ENCODE measurements at places on chromosomes 12 and 14. TPM values are rescaled to one million over a fixed set of nuclear protein-coding genes. Genes with fewer than 3 reads are reported as not detected.

DNA sequence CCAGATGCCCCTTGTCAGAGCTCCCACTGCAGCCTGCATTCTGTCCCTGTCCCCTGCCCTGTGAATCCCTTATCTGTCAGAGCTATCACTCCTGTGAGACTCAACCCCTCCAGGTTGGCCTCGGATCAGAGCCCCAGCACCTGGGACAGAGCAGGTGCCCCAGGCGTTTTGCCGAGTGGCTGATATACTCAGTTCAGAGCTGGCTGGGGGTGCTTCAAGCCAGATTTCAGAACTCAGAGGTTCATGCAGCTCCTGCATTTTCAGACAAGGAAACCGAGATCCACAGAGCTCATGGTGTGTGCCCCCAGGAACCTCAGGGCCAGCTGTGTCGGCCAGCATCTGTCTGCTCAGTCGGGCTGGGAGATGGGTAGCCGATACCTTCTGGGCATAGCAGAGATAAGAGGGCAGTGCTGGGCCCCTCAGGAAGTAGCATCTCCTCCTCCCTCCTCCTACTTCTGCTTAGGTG, 228.0 kb upstream of the RTL1 start:
- H3K27ac ChIP-seq: no peak overlapping the region
- DNase-seq: no peak
- no peaks in the 10 kb centered on the region for H3K36me3 ChIP-seq
- H3K4me1 ChIP-seq: peaks cover 13% of the 10 kb centered on the region
- H3K4me3 ChIP-seq: no peak overlapping the region

PYGL gene
- total RNA-seq: 51.6 TPM

- H3K36me3 ChIP-seq: no peaks in the 10 kb centered on the region
- H3K27me3 ChIP-seq: no peaks in the 10 kb centered on the region
- H3K27ac ChIP-seq: no peak overlapping the region
- DNase-seq: no peak
- no peaks in the 10 kb centered on the region for H3K4me1 ChIP-seq
- H3K4me3 ChIP-seq: no peak overlapping the region
Observed at GRCh38 chr12:70122804-70123203, 120.4 kb upstream of the CNOT2 start.

DNA sequence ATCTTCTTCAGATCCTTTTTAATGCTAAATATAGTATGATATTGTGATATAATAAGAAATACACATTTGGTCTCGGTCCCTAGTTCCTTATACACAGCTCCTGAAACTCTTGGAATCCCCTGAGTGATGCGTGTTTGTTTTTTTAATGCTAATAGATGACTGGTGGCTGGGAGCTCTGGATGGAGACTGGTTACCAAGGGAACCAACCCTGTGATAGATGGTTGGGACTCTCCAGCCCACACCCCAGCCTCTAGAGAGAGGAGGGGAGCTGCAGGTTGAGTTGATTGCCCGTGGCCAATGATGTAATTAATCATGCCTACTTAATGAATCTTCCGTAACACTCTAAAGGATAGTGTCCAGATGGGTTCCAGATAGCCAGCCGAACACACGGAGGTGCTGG, 140.6 kb downstream of the FBXL14 start:
- H3K4me1 ChIP-seq: no peaks in the 10 kb centered on the region
- H3K36me3 ChIP-seq: no peaks in the 10 kb centered on the region
- H3K27me3 ChIP-seq: no peaks in the 10 kb centered on the region

DNA sequence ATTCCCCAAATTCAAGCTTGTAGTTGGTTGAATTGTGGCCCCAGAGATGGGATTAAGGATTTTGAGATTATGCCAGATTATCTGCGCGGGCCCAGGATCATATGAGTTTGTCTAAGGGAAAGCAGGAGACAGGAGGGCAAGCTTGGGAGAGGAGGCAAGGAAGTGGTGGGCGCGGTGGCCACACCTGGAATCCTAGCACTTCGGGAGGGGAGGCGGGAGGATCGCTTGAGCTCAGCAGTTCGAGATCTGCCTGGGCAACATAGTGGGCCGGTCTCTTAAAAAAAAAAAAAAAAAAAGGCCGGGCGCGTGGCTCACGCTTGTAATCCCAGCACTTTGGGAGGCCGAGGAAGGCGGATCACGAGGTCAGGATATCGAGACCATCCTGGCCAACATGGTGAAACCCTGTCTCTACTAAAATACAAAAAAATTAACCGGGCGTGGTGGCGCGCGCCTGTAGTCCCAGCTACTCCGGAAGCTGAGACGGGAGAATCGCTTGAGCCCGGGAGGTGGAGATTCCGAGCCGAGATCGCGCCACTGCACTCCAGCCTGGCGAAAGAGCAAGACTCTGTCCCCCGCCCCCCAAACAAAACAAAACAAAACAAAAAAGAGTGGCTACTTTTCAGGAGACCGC, 881 bp upstream of the PUS1 start:
- no peak for DNase-seq
- H3K4me3 ChIP-seq: peak overlapping the region; percentile 72
- no peaks in the 10 kb centered on the region for H3K36me3 ChIP-seq
- H3K27ac ChIP-seq: peak overlapping the region; percentile 73
- no peaks in the 10 kb centered on the region for H3K4me1 ChIP-seq
- no peaks in the 10 kb centered on the region for H3K27me3 ChIP-seq

GRCh38 chr12:25242981-25243679, 7.6 kb downstream of the KRAS start:
- H3K36me3 ChIP-seq: no peaks in the 10 kb centered on the region
- H3K27ac ChIP-seq: peak overlapping the region; percentile 91
- no peaks in the 10 kb centered on the region for H3K4me1 ChIP-seq

GRCh38 chr14:32407130-32407529, 78.0 kb downstream of the AKAP6 start:
- no peaks in the 10 kb centered on the region for H3K27me3 ChIP-seq
- no peak for DNase-seq
- no peaks in the 10 kb centered on the region for H3K36me3 ChIP-seq
- no peak overlapping the region for H3K4me3 ChIP-seq
- no peak overlapping the region for H3K27ac ChIP-seq
- H3K4me1 ChIP-seq: no peaks in the 10 kb centered on the region

- H3K4me3 ChIP-seq: no peak overlapping the region
- no peaks in the 10 kb centered on the region for H3K36me3 ChIP-seq
- H3K27me3 ChIP-seq: peaks cover 34% of the 10 kb centered on the region
- H3K4me1 ChIP-seq: no peaks in the 10 kb centered on the region
- DNase-seq: no peak
Observed at GRCh38 chr14:80946797-80947196, 5.3 kb upstream of the CEP128 start.

- H3K27ac ChIP-seq: peak within 1 kb of the TSS; percentile 24
- H3K4me1 ChIP-seq: peaks cover 5% of the 10 kb centered on the region
- DNase-seq: peak; percentile 72
- peak within 1 kb of the TSS; percentile 63 for H3K4me3 ChIP-seq
Observed at GRCh38 chr12:78864403-78864869, at the start of gene SYT1. Gene SYT1, plus strand, starts transcription at chr12:78864774.

- no peaks in the 10 kb centered on the region for H3K27me3 ChIP-seq
- no peaks in the 10 kb centered on the region for H3K4me1 ChIP-seq
- no peaks in the 10 kb centered on the region for H3K36me3 ChIP-seq
- no peak overlapping the region for H3K27ac ChIP-seq
Observed at GRCh38 chr14:85439696-85440328, 90.1 kb upstream of the FLRT2 start.

ANKS1B gene
- total RNA-seq: 0.40 TPM

P2RX2 gene
- not detected for total RNA-seq

DNA sequence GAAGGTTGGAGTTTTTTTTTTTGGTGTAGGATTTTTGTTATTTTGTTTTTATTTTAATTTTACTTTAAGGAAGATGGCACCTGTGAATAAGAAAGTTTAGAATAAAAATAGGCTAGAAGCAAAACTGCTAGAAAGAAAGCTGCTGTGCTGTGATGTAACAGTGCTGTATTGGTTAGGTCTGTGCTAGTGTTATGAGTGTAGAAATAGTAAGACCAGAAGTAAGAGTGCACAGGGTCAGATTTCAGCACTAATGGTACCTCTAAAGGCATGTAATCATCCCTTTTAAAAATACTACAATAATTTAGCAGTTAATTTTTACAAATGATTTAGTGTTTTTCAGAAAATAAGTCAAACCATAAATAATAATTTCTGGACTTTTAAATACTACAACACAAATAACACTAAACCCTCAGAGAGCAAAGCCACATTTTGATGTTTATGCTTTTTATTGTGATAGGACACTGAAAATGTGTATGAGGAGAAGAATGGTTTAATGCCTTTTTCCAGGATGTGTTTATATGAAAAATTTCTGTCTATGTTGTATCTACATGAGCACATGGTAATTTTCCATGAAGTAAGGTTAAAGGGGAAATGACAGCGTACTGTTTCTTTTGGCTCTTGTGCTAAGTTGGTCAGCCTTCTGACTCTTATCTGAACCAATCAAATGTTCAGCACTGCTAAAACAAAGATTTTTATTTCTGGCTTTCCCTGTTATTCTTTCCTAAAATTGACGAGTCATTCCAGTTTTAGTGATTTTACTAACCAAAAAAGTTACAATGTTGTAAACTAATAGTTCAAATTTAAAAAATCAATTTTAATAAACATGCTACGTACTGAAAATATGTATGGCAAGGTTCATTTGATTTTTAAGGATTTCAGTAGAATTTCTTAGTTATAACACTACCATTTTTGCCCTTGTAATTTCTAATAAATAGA, 96.1 kb downstream of the PPHLN1 start:
- DNase-seq: no peak
- no peak overlapping the region for H3K4me3 ChIP-seq
- peak overlapping the region; percentile 1 for H3K27ac ChIP-seq
- no peaks in the 10 kb centered on the region for H3K4me1 ChIP-seq
- H3K36me3 ChIP-seq: no peaks in the 10 kb centered on the region
- H3K27me3 ChIP-seq: no peaks in the 10 kb centered on the region

SPX gene
- total RNA-seq: 1.3 TPM

- no peaks in the 10 kb centered on the region for H3K36me3 ChIP-seq
- DNase-seq: peak; percentile 31
- H3K27ac ChIP-seq: peak overlapping the region; percentile 13
- no peak overlapping the region for H3K4me3 ChIP-seq
Observed at GRCh38 chr12:12432364-12432763, 75.5 kb downstream of the BORCS5 start.

LTB4R gene
- total RNA-seq: 5.1 TPM

DNA sequence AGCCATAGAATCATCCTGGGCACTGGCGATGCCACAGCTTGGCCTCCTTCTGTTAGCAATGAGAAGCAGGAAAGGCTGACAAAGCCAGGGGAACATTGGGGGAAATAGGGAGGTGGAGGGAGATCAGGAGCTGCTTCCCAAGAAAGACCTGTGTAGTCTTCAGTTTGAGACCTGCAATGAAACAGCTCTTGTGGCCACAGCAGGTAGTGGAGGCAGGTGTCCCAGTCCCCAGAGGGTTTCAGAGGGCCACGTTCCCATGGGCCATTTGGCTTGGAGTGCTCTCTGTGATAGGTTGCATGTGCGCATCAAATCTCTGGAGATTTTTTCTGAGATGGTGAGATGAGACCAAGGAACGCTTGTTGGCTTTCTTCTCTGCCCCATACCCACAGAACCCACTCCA, 14.4 kb upstream of the OR6S1 start:
- no peak overlapping the region for H3K27ac ChIP-seq
- H3K36me3 ChIP-seq: no peaks in the 10 kb centered on the region
- no peak for DNase-seq
- no peak overlapping the region for H3K4me3 ChIP-seq

NUMB gene
- 38.5 TPM for total RNA-seq

- H3K36me3 ChIP-seq: no peaks in the 10 kb centered on the region
- no peak overlapping the region for H3K4me3 ChIP-seq
- no peak for DNase-seq
- H3K4me1 ChIP-seq: no peaks in the 10 kb centered on the region
- H3K27me3 ChIP-seq: peaks cover 9% of the 10 kb centered on the region
Observed at GRCh38 chr14:94451826-94452225, 774 bp downstream of the SERPINA11 start.

BLTP3B gene
- total RNA-seq: 31.8 TPM

DNA sequence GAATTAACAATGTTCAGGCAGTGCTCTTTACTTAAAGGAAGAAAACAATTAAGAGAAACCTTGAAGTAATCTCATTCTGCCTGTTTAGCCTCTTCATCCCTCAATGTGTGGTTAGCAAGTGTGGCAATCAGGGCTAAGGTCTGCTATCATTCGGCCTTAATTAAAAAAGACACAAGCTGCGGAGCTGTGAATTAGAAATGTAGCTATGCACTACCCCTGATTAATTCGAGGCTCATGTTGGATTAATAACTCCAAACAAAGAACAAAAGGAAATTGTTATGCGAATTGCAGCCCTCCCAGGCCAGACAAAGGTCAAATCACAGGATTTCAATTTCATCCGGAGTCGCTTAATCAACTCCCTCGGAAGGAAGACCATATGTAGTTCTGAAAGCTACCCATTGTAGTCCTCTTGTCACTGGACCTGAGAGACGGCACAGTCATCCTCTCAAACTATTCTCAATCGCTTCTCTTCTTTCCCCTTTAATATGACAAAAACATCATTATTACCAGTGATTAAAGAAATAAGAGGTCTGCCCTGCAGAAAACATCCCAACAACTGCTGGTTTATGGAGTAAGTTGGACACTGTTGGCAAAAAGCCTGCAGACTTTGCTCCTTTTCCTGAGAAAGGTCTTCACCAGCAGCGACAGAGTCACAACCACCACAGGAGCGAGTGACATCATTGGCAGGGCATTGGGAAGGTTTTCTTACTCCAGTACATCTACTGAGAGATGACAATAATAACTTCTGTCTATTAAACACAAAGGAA, 71.1 kb upstream of the SOX5 start:
- no peak overlapping the region for H3K27ac ChIP-seq
- DNase-seq: no peak
- no peaks in the 10 kb centered on the region for H3K36me3 ChIP-seq
- no peaks in the 10 kb centered on the region for H3K27me3 ChIP-seq
- no peak overlapping the region for H3K4me3 ChIP-seq

KRT73 gene
- total RNA-seq: not detected

GRCh38 chr12:8951744-8952143, 2.3 kb upstream of the M6PR start:
- no peak for DNase-seq
- no peak overlapping the region for H3K27ac ChIP-seq
- no peak overlapping the region for H3K4me3 ChIP-seq
- no peaks in the 10 kb centered on the region for H3K36me3 ChIP-seq
- no peaks in the 10 kb centered on the region for H3K27me3 ChIP-seq
- peaks cover 12% of the 10 kb centered on the region for H3K4me1 ChIP-seq

SIX6 gene
- total RNA-seq: not detected

DNA sequence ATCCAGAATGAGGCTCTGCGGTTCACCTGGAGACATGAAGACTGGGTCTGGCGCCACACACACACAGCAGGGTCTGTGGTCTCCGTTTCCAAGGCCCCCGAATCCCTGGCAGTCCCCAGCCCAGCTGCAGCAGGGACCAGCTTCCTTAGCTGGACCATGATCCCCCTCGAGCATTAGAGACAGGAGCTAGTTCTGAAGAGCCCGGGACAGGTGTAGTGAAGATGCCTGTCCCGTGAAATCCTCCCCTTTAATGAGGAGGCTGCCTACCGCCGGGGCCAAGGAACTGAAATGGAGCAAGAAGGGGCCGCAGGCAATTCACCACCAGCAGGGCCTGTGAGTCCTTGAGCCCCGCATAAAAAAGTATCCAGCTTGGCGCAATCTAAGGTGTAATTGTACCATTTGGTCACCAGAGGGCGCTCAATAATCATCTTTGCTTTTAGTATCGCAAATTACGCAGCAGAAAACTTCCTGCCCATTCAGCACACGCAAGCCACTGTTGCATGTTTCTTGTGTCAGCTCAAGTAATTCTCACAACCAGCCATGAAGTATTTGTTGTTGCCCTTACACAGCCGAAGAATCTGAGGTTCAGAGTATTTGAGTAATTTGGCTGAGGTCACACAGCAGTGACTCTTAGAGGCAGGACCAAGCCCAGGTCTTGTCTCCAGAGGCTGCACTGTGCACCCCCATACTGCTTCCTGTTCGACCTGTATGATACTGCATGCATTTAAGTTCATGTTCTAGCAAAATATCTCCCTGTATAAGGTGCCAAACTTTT, 54.3 kb upstream of the PPP2R5C start:
- H3K36me3 ChIP-seq: no peaks in the 10 kb centered on the region
- peaks cover 10% of the 10 kb centered on the region for H3K4me1 ChIP-seq
- DNase-seq: peak; percentile 90
- no peak overlapping the region for H3K4me3 ChIP-seq
- peaks cover 19% of the 10 kb centered on the region for H3K27me3 ChIP-seq

MIP gene
- 0.08 TPM for total RNA-seq

All from hepatocyte (in vitro differentiated cells).